ENCODE measurements at places on chromosomes 16 and 17.

DNA sequence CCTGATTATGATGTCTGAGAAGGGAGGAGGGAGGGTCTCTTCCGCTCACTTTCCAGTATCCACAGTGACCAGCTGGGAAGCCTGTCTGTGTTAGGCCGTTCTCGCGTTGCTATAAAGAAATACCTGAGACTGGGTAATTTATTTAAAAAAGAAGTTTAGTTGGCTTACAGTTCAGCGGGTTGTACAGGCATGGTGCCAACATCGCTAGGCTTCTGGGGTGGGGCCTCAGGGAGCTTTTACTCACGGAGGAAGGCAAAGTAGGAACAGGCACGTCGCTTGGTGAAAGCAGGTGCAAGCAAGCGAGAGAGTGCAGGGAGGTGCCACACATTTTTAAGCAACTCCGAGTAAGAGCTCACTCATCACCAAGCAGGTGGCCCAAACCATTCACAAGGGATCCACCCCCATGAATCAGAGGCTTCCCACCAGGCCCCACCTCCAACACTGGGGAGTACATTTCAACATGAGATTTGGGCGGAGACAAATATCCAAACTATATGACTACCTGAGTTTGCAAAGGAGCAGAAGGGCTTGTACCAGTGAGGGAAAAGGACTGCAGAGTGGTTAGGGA is 137.5 kb downstream of the CCDC182 start:
- no peak for DNase-seq

- DNase-seq: no peak
Observed at GRCh38 chr16:54594601-54595391, 308.2 kb upstream of the IRX3 start.

DNA sequence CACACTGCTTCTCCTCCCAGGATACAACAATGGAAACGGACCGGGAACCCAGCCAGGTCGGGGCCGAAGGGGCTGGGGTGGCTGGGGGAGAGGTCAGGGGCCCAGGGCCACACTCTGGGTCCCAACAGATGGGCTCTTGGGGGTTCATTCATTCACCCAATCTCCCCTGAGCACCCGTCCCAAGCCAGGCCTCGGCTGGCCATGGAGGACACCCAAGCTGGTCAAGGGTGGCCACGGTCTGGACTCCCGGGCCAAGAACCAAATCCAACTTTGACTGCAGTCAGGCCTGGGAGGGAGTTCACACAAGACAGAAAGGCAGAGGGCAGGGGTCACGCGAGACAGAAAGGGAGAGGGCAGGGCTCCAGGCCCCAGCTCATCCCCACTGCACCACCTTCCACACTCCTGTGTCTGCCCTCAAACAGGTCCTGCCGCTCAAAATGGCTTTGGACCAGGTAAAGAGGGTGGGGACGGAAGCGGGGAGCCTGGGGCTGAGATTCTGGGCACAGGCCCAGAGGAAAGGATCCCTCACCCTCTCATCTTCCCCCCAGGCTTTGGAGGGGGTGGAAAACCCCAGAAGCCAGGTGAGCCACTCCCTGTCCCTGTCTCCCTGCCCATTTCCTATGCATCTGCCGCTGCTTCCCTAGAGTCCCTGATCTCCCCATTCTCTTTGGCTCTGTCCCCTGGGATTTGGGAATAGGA is 12.3 kb upstream of the PKMYT1 start:
- no peak for DNase-seq

- no peak for DNase-seq
Observed at GRCh38 chr17:17913695-17914332, 58.4 kb downstream of the TOM1L2 start.

GRCh38 chr16:1773703-1774447 is 941 bp upstream of the MRPS34 start:
- DNase-seq: no peak

- no peak for DNase-seq
Observed at GRCh38 chr17:50053654-50053960, 2.3 kb upstream of the ITGA3 start.

DNA sequence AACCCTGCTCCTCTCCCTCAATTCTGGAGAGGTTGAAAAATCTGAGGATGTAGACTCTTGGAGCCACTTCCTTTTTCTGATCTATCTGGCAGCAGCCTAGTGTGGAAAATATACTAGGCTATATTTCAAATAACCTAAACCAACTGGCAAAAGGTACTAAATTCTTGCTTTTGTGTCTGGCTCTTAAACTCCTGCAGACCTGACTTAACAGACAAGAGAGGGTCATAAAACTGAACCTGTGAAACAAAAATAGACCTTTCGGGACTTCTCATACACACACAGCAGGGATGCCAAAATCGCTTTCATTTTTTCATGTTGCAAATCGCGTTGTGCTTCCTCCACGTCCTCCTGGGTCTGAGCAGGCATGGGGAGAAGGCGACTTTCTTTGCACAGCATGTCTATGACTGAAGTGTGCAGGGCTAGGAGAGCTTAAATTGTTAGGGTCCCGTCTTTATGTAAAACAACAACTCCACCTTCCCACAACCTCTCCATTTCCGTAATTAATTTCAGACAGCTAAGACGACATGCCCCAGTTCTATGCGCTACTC is 520.7 kb upstream of the PSMD7 start:
- no peak for DNase-seq

- no peak for DNase-seq
Observed at GRCh38 chr16:3121851-3122467, 9.6 kb downstream of the ZNF205 start.

Measured in stimulated activated CD8-positive, alpha-beta memory T cell treated with anti-CD3 and anti-CD28 coated beads, Interleukin-4, amount 100 ng/mL, for 1 hour (primary cell).